Activated T-helper 1 cell treated with Interleukin-2 at 50 U/mL for 16 hours (primary cell): ENCODE measurements at places on chromosomes 7 and 10.

- no peak for DNase-seq
Measured at GRCh38 chr10:132035476-132035875, 30.3 kb upstream of the JAKMIP3 start.

DNA sequence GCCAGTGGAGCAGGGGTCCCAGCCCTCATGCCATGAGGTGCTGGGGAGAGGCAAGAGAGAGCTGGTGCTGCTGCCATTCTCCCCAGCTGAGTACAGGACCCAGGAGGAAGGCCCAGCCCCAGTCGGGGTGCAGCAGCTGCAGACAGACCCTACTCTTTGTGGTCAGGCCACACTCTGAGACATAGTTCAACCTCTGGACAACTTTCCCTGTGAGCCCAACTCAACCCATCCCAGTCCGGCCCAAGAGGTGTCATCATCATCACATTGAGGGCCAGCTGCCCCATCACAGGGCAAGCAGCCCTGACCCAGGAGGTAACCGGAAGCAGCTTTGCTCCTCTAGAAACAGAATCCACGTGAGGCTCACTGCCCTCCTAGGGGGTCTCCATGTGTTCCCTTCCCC is 133.8 kb upstream of the KCNMA1 start:
- no peak for DNase-seq

DNA sequence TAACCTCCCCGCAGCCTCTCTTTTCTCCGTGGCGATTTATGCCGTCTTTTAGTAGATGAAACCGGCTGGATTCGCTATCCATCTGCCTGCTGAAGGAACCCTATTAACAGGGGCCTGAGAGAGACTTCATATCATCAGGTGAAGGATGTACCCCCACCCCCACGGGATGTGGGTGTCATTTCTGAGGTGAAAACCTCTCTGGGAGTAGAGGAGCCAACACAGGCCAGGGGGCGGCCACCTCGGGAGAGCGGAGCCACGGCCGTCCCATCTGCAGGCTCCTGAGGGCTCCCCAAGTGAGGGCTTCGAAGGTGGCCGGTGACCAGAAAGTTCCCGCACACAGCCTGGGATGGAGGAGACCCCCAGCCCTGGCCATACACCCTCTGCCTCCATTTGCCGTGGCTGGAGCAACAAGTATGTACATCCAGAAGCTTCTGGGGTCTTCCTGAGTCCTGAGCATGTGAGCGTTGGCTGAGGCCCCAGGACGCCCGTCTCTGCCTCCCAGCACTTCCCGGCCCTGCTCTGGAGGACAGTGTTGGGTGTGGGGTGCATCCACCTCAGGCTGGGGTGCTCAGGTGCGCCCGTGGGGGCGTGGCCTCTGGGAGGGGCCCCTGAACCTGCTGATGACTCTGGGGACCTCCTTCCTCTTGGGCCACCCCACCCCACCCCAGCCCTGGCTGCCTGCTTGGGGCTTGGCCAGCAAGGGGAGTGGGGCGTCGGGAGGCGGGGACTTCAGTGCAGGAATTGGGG is 84.7 kb downstream of the NKX6-2 start:
- DNase-seq, result no peak

GRCh38 chr7:82049891-82050533 is 280.2 kb upstream of the HGF start:
- no peak for DNase-seq

- DNase-seq, result no peak
Measured at GRCh38 chr7:38122501-38122900, 55.5 kb upstream of the STARD3NL start.

DNA sequence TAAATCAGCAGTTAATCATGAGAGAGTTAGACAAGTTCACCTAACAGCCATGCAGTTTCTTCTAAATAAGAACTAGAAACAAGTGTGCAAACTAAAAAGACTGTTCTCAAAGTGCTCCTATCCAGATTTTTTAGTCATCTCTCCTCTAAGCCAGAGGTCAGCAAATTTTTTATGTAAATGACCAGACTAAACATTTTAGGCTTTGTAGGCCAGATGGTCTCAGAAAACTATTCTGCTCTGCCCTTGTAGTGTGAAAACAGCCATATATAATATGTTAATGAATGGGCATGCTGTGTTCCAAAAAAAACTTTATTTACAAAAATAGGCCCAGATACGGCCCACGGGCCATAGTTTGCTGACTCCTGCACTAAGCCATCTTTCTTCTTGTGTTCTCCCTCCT is 263.0 kb upstream of the LRRN3 start:
- DNase-seq, result no peak
